ENCODE measurements at places on chromosomes 7 and 10. TPM values are rescaled to one million over a fixed set of nuclear protein-coding genes. Genes with fewer than 3 reads are reported as not detected.

- no peak for DNase-seq
- no peak overlapping the region for H3K4me3 ChIP-seq
- H3K4me1 ChIP-seq = peaks cover 32% of the 10 kb centered on the region
- no peaks in the 10 kb centered on the region for H3K27me3 ChIP-seq
These were observed 163.3 kb downstream of the SVIL start for GRCh38 chr10:29471544-29471859.

The SPDYE2B gene
- total RNA-seq = not detected

DNA sequence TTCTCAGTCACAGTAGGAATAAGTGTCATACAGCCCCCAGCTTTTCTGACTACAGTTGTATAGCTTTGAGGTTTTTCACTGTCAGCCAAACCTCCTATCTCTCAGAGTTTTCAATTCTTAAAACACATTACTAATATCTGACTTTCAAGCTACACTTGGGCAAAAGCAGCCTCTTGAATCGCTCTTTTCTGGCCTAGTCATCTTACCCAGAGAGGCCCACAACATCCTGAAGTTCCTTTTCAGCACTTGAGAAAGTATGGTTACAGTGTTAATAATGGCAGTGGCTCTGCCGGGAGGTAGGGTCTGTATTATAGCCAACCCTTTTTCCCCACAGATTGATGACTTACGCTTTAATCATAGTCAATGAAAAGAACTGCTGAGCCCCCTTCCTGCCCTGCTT lies 181.0 kb downstream of the LRRC4 start:
- H3K27me3 ChIP-seq = no peaks in the 10 kb centered on the region
- no peak overlapping the region for H3K4me3 ChIP-seq
- H3K36me3 ChIP-seq = peaks cover 21% of the 10 kb centered on the region
- H3K27ac ChIP-seq = no peak overlapping the region
- DNase-seq = no peak

The TRIM50 gene
- 36.5 TPM for total RNA-seq

- no peak overlapping the region for H3K4me3 ChIP-seq
- no peak overlapping the region for H3K27ac ChIP-seq
- DNase-seq = no peak
- no peaks in the 10 kb centered on the region for H3K36me3 ChIP-seq
- H3K4me1 ChIP-seq = peaks cover 33% of the 10 kb centered on the region
These were observed 11.9 kb downstream of the RAB11FIP2 start for GRCh38 chr10:118034791-118035261.

DNA sequence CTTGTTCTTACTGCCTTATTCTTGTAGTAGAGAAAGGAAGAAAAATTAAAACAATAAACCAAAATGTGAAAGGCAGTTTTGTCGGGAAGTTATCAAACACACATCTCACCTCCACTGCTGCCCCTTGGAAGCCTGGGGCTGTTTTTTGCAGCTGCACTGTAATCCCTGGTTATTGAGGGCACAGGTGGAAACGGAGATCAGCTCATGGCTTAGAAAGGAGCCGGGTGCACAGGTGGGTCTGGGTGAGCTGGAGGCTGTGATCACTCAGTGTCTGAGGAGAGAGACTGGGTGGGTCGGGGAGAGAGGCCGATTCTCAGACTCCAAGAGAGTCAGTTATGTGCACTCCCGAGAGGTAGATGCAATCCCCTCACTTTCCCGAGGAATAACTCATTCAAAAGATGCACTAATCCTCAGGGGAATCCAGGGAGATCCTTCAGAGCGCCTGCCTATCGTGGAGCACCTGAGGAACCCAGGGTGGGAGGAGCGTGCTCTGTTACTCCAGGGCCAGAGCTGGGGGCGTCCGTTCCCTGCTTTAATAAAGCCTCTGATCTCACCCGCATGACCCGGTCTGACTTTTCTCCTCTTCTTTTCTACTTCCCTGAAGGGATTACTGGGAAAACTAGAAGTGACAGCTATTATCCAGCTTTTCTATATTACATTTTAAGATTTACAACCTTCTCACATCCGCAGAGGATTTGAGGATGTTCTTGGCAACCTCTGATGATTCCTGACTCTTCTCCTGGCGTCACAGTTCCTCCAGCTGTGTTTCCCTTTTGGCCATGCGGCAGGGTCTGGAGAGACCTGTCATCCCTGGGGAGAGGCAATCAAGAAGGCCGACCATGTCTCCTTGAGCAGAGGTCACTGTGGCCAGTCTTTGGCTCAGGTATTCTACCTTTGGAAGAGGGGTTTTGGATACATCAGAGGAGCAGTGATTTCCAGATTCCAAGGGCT lies 82.1 kb downstream of the CAMK1D start:
- H3K27ac ChIP-seq = no peak overlapping the region
- H3K4me1 ChIP-seq = no peaks in the 10 kb centered on the region
- H3K36me3 ChIP-seq = no peaks in the 10 kb centered on the region
- no peaks in the 10 kb centered on the region for H3K27me3 ChIP-seq
- no peak overlapping the region for H3K4me3 ChIP-seq

The GJC3 gene
- total RNA-seq = not detected

- peaks cover 2% of the 10 kb centered on the region for H3K27me3 ChIP-seq
- no peak for DNase-seq
- no peak overlapping the region for H3K4me3 ChIP-seq
- no peaks in the 10 kb centered on the region for H3K36me3 ChIP-seq
- no peaks in the 10 kb centered on the region for H3K4me1 ChIP-seq
These were observed 113.4 kb downstream of the POU6F2 start for GRCh38 chr7:39091145-39091544.

GRCh38 chr7:124162667-124163066 lies 129.8 kb upstream of the TMEM229A start:
- no peak overlapping the region for H3K4me3 ChIP-seq
- no peak overlapping the region for H3K27ac ChIP-seq
- H3K27me3 ChIP-seq = no peaks in the 10 kb centered on the region
- no peak for DNase-seq
- no peaks in the 10 kb centered on the region for H3K4me1 ChIP-seq
- H3K36me3 ChIP-seq = no peaks in the 10 kb centered on the region

GRCh38 chr7:26978146-26978545 lies 113.8 kb upstream of the SKAP2 start:
- H3K36me3 ChIP-seq = no peaks in the 10 kb centered on the region
- no peak for DNase-seq
- no peaks in the 10 kb centered on the region for H3K27me3 ChIP-seq
- no peak overlapping the region for H3K27ac ChIP-seq
- no peaks in the 10 kb centered on the region for H3K4me1 ChIP-seq

DNA sequence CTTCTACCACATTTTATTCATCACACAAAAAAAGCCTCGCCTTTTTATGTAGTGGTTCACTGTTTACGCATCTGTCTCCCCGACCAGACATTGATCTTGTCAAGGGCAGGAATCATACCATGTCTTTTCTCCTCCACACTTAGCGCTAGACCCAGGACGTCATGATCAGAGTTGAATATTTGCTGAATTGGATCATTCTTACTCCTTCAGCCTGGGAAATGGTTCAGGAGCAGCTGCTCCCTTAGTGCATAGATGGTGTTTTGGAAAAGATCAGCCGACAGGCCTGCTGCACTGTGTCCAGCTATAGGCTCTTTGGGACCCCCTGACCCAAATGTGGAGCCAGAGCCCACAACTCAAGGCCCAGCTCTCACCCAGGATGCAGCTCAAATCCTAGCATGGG lies 249.1 kb upstream of the TMEM72 start:
- no peaks in the 10 kb centered on the region for H3K27me3 ChIP-seq
- H3K4me3 ChIP-seq = no peak overlapping the region
- no peaks in the 10 kb centered on the region for H3K4me1 ChIP-seq
- DNase-seq = no peak
- H3K36me3 ChIP-seq = no peaks in the 10 kb centered on the region
- no peak overlapping the region for H3K27ac ChIP-seq

The GNAT3 gene
- total RNA-seq = not detected

Data from stomach (tissue), 19 donors.